Pancreas (tissue), 10 donors: ENCODE measurements at places on chromosomes 13 and 19. TPM values are rescaled to one million over a fixed set of nuclear protein-coding genes. Genes with fewer than 3 reads are reported as not detected.

DNA sequence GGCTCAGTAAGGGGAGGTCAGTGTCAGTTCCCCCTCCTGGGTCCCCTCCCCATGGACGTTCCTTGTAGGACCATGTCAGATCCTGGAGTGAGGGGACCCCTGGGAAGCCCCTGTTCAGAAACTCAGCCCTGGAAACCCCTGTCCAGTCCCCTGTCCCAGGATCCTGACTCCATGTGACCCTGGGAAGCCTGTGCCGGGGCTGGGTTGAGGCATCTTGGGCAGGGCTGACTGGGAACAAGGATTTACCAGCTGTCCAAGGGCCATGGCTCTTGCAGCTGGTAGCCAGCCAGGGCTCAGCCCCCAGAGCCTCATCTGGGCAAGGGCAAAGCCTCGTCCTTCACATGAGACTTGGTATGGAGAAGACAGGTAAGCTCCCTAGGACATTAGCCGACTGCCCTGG, 25.1 kb downstream of the CEACAM4 start:
- no peak for DNase-seq

DNA sequence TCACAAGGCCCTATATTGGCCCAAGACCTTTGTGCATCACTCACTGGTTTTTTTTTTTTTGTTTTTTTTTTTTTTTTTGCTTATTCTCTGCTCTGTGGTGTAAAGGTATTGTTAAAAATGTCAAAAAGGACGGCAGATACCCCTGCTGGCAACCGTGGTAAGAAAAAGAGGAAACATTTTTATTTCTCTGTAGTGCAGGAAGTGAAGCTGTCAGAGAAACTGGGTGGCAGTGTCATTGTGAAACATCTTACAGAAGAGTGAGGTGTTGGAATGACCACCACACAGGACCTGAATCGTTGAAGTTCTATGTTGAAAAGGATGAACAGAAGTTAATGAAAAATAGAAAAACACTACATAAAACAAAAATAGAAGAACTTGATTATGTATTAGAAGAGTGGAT, 346.4 kb downstream of the FGF9 start:
- DNase-seq = no peak

- no peak for DNase-seq
Observed at GRCh38 chr13:84137292-84137691, 255.0 kb upstream of the SLITRK1 start.

GRCh38 chr19:35351411-35352176, 3.9 kb downstream of the FFAR1 start:
- DNase-seq = no peak

DNA sequence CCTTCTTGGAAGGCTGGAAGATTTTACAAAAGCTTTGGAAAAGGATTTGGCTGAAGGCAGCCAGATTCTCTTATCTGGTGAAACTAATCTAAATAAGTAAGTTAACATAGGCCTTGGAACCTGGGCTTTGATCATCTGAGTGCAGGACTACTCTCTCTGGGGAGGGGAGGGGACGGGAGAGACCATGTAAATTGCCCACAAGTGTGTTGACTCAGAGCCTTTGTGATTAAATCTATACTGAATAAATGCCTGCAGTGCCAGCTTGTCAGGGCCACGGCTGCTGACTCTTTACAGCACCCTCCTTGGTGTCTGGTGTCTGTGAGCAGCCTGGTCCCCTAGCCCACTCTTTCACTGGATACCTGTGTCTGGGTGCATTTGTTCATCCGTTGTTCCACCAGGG, 251.4 kb downstream of the ITGBL1 start:
- no peak for DNase-seq

- DNase-seq = no peak
Observed at GRCh38 chr13:102234618-102235017, 167.2 kb downstream of the FGF14 start.

DNA sequence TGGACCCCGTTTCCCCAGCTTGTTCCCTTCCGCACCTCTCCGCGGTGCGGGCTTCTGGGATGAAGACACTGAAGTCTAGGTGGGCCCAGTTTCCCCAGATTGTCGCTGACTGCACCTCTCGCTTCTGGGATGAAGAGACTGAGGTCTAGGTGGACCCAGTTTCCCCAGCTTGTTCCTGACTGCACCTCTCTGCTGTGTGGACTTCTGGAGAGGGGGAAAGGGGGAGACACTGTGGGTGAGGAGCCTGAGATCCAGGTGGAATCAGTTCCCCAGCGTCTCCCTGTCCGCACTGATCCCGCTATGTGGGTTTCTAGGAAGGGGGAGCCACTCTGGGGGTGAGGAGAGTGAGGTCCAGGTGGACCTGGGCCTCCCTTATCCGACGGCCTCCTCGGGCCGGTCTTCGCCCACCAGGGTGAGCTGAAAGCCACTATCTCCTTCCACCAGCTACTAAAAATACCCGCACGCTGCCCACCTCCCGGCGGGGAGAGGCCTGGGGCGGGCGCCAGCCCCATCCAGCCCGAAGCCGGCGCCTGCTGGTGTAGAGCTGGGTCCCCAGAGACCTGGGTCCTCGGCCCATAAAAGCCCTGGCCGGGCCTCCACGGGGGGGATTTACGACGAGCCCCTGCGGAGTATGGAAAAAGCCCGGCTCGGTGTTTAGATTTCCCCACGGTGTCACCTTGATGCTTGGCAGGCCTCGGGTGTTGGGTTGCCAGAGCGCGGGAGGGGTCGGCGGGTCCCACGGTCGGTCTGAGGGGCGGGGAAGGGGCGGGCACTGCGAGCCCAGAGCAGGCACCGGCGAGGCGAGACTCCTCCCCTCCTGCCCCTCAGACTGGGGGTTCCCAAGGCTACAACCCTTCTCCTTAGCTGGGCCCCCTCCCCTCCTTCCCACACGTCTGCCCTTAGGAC, 10.6 kb downstream of the FUT6 start:
- peak; percentile 70 for DNase-seq

DNA sequence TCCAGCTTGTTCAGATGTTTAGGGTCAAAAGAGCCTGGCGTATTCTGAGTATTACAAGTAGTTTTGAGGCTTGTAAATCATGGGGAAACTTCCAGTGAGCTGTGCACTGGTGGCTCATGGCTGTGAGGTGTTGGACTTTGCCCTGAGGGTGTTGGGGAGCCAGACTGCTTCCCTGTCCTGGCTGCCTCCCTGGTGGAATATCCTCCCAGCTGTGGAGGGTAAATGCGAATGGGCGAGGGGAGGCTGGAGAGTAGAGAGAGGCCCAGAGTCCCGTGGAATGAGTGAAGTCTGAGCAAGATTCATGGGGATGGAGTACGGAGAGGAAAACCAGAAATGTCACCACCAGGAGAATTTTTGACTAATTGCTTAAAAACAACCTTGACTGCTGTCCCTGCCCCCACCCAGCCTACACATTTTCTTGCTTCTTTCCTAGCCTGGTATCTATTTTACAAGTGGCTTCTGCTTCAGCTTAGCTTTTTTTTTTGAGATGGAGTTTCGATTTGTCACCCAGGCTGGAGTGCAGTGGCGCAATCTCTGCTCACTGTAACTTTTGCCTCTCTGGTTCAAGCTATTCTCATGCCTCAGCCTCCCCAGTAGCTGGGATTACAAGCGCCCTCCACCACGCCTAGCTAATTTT, 3.7 kb downstream of the SNRPA start:
- DNase-seq = no peak

DNA sequence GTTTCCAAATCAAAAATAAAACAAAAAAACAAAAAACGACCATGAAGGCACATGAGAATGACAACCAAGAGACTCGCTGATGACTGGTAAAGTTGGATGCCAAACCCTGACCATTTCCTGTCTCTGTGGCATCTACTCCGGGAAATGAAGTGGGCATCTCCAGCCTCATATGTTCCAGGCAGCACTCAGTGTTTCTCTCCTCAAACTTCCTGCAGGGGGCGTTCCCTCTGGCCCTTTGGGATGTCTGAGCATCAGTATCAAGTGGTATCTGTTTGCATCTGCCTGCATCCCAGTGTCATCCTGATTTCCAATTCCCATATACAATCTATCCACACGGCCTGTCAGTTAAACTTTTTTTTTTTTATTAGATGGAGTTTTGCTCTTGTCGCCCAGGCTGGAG, 9.8 kb upstream of the SIGLEC12 start:
- DNase-seq = no peak

GRCh38 chr13:20106742-20107141, 54.1 kb downstream of the GJA3 start:
- no peak for DNase-seq

- no peak for DNase-seq
Observed at GRCh38 chr13:106680796-106681472, 113.0 kb upstream of the ARGLU1 start.

The NAPSA gene
- 2.8 TPM for total RNA-seq

The CCDC194 gene
- 0.56 TPM for total RNA-seq

The TNNI3 gene
- total RNA-seq = 0.66 TPM

The SERTAD1 gene
- 4.9 TPM for total RNA-seq

The IL12RB1 gene
- 0.19 TPM for total RNA-seq

The NR2C2AP gene
- 6.9 TPM for total RNA-seq
